ENCODE measurements at places on chromosomes 11 and 22.

DNA sequence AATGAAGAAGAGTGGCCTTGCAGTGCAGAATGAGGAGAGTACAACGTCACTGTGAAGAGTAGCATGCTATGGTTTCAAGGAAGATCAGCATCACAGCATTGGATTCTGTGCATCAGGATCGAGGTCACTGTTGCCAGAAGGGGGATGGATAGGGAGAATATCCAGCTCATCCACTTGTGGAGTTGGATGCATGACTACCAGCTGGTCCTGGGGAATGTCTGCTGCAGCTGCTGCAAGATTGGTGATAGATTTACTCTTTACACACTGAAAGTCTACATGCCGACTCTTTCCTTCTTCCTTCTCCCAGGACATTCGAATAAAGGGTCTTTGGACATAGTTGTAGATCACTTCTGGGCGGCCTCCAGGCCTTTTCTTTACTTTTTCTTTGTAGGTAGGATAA is 74.3 kb downstream of the BTBD10 start:
- no peak for DNase-seq

- DNase-seq = no peak
Observed at GRCh38 chr11:79400717-79401330, 40.0 kb downstream of the TENM4 start.

- no peak for DNase-seq
Observed at GRCh38 chr22:16819249-16819648, 6.0 kb downstream of the XKR3 start.

- no peak for DNase-seq
Observed at GRCh38 chr11:94219771-94220170, 84.6 kb upstream of the IZUMO1R start.

- DNase-seq = no peak
Observed at GRCh38 chr11:115334932-115335788, 169.1 kb downstream of the CADM1 start.

All from DMS79 treated with DMSO at 0.1 percent for 48 hours (cell line).